ENCODE measurements at places on chromosomes 16 and 17.

GRCh38 chr16:63925221-63925620 is 1196.6 kb downstream of the CDH11 start:
- no peak for DNase-seq

- no peak for DNase-seq
These were observed 76.0 kb downstream of the MARCHF10 start for GRCh38 chr17:62732125-62732524.

DNA sequence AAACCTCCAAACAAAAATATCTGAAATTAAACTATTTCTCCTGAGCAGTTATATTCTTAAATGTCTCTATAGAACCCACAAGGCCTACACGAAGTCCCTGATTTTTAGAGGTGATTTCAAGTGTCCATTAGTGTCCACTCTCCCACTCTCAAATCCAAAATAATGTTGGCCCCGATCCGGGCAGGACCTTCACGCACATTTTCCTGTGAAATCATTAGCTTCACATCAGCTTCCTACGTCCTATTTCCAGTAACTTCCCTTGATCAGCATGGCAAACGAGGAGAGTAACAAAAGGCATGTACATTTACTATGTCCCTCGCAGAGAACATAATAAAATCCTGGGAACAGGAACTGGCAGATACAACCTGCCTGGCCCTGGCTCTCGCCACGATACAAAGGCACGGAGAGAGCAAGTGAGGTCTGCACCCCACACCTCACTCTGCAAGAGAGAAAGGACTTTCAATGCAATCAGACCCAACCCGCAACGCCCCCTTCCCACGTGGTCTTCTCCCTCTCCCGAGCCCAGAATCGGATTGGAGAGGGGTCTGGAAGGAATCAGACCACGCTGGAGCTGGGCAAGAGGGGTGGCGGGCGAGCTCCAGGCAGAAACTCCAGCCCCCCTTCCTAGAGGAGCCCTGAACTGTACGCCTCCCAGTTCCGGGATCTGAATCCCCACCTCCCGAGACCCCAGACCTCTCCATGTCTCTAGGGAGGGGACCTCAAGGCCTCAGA is 17.5 kb upstream of the C17orf78 start:
- no peak for DNase-seq

DNA sequence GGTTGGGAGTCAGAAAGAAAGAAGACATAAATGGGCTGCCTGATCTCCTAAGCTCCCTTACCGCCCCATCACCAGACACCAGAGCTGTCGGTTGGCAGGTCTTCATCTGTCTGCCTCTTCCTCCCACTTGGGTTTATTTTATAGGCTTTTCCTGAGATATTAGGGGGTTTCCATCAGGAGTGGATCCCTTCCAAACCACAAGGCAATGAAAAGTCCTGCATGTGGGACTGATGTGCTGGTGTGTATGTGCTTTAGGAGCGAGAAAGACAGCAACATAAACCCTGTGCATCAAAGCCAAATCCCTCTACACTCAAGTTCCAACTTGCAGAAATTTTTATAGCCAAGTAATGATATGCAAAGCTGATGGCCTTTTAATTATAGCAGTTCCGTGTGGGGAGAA is 389.5 kb downstream of the SLC39A11 start:
- no peak for DNase-seq

- no peak for DNase-seq
These were observed 5.7 kb downstream of the OR4D2 start for GRCh38 chr17:58172369-58173071.

DNA sequence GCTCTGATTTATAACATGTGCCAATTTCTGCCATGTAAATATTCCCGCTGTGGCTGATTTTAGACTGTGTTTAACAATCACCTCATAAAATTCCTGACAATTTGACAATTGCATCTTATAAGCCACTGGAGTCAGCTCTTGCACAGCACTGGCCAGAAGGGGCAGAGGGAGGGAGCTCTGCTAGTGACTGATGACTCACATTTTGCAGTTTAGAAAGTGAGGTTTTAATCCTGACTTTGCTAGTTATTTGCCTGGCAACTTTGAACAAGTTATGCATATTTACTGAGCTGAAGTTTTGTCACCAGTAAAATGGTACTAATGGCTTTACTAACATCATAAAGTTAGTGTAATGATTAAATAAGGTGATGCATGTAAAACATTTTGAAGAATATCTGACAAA is 452.3 kb downstream of the CNTNAP4 start:
- no peak for DNase-seq

DNA sequence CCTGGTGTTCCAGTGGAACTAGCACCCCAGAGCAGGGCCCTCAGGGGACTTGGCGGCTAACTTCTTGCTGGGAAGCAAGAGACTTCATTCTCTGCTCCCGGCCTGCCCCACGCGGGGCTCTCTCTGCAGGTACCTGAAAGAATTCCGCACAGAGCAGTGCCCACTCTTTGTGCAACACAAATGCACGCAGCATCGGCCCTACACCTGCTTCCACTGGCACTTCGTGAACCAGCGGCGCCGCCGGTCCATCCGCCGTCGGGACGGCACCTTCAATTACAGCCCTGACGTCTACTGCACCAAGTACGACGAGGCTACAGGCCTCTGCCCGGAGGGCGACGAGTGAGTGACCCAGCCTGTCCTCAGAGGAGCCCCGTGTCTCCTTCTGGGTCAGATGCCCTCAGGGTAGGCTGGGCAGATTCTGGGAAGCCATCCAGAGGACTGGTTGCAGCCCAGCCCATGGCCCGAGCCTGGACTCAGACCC is 25.1 kb downstream of the UNK start:
- no peak for DNase-seq

GRCh38 chr16:66695935-66696668 is 441 bp downstream of the CMTM4 start:
- DNase-seq, result no peak

GRCh38 chr17:6079155-6079888 is 9.1 kb downstream of the WSCD1 start:
- DNase-seq, result no peak

DNA sequence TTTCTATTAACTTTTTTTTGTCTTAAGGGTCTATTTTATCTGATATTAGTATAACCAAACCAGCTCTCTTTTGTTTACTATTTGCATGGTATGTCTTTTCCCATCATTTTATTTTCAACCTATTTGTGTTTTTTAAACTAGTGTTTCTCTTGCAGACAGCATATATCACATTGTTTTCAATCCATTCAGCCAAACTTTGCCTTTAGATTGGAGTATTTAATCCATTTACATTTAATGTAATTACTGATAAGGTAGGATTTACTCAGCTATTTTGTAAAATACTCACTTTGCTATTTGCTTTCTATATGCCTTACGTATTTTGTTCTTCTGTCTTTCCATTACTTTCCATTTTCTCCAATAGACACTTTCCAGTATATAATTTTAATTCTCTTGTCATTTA is 108.0 kb upstream of the NACA2 start:
- DNase-seq, result no peak

DNA sequence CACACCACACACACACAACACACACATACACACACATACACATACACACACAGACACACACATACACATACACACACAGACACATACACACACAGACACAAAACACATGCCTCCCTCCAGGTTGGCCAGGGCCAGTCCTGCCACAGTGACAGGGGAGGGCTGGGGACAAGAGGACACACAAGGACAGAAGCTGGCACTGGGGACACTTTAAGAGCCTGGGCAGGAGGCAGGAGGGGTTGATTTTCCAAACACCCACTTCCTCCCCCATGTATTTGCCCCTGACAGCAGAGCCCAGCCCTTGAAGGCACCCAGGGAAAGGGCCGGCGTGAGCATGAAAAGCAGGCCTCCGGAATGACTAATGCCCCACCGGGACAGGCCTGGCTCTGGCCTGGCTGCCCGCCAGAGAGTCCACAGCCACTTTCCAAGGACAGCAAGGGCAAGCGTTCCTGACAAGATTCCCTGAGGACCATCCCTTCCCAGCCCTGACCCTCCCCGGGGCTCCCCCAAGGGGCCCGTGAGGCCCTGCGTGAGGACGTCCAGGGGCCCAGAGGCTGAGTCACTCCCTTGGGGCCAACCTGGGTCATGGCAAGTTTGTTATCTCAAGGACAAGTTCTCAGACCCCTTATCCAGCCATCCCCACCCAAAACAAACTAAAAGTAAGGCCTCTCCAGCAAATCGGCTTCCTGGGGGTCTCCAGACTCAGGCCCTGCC is 235.6 kb downstream of the ZNF423 start:
- DNase-seq, result no peak

DNA sequence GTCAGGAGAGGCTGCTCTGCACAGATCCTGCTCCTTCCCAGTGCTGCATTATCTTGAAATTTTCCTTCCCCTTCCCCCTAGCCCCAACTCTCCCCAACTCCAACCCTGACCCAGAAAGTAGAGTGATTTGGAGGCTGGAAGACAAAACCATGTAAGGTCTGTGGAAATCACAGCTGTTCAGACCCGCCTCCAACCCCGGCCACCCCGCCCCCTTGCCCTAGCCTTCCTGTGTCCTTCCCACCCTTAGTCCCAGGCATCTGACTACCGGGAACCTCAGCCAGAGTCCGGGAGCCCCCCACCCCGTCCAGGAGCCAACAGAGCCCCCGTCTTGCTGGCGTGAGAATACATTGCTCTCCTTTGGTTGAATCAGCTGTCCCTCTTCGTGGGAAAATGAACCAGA is at the start of gene AOC3:
Gene AOC3 (plus strand): TSS at position 246 of the 400 bp plus-strand sequence. CDS start 145 bp downstream, at position 391.
- DNase-seq, result no peak

- DNase-seq, result peak; percentile 80
These were observed 19.3 kb upstream of the ADGRG3 start for GRCh38 chr16:57648581-57649442.

GRCh38 chr17:17030515-17031211 is 11.6 kb upstream of the MPRIP start:
- no peak for DNase-seq

GRCh38 chr17:64950871-64951270 is 31.6 kb upstream of the LRRC37A3 start:
- no peak for DNase-seq

DNA sequence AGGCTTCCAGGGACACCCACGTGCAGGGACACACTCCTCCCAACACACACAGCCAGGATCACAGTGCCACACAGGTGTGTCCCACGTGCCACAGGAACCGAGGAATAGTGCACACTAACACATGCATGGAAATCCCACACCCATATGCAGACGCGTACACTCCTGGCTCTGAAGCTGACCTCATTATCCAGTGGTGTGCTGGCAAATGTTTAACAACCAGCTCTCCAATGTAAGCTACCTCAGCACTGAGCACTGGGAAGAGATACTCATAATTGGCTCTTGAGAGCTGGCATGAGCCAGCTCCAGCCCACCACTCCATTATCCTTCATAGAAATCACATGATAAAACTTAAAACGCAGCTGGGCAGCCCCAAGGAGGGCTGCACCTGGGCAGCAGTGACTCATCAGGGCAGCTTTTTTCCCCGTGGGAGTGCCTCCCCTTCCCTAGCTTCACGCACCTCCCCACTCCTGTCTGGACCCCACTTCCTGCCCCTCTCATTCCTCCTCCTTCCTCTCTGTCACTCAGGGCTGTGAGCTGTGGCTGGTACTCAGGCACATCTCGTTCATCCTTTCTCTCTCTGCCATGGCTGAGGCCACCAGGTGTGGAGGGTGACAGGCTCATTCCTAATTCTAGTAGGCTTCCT is 14.9 kb upstream of the TBX21 start:
- no peak for DNase-seq

GRCh38 chr16:8481810-8482209 is 108.5 kb downstream of the TMEM114 start:
- no peak for DNase-seq

- DNase-seq, result no peak
These were observed 14.4 kb upstream of the EEF2K start for GRCh38 chr16:22191532-22192260.

DNA sequence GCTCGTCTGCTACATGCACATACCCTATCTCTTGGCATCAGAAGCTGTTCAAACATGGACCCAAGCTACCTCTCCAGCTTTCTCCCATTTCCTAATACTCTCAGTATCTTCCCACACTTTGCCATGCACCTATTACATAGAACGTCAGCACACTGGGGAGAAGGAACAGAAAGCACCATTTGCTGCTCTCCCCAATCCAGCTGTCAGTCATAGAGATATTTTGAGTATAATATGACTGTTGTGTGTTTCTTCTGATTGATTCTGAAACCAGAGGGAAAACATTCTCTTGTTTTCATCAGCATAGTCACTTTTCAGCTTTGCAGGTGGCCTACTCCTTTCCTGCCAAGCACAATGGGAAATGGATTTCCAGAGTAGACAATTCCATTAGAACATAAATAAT is 107.1 kb downstream of the ADAMTS18 start:
- no peak for DNase-seq

GRCh38 chr16:389352-389751 is 7.6 kb upstream of the PGAP6 start:
- no peak for DNase-seq

DNA sequence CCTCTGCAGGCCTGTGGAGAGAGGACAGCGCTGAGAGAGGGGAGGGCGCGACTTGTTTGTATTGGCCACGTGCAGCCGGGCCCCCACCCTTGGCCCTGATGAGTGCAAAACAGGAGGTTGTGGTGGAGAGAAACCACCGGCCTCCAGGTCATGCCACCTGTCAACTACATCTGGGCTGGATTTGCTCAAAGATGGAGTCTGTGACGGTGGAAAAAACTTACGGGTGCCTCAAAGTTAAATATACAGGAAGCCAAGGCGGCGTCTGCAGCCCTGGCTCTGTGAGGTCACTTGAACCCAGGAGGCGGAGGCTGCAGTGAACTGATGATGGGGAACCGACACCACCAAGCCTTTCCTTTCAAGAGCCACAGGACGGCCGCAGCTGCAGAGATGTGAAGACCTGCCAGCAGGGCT is 15.7 kb downstream of the C16orf74 start:
- DNase-seq, result peak; percentile 9

- no peak for DNase-seq
These were observed 45.6 kb upstream of the LCMT1 start for GRCh38 chr16:25065899-25066298.

- no peak for DNase-seq
These were observed 148.2 kb downstream of the SNX29 start for GRCh38 chr16:12124742-12125141.

GRCh38 chr17:82300707-82301270 is 16.6 kb downstream of the CD7 start:
- DNase-seq, result peak; percentile 56

DNA sequence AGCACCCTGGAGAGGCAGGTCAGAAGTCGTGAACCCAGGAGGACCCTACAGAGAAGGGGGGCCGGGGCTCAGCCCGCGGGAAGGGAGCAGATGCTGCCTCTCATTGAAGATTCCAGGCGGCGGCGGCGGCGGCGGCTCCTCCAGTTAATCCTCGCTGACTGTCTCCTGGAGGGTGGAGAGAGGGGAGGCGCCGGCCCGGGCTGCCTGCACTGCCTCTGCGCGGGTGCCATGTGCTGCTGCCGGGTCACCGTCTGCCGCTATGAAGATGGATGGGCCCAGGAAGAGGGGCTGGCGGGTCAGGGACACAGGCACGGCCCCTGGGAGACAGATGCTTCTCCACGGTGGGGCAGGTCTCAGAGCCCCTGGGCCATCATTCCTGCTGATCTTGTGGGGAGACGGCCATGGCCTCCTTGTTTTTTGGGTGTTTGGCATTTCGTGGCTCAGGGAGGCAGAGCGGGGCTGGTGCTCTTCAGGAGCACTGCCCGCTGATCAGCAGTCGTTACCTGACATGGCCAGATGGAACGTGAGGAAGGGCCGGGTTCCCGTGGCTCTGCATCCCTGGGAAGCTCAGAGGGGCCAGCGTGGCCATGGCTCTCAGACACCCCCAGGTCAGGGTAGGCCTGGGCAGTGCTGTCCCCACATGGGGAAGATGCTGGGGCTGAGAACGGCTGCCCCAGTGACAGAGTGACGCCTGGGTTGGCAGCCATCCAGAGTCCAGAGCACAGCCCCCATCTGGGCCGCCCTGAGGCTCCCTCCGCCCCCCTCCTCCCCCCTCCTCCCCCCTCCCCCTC is 36.1 kb downstream of the GINS2 start:
- no peak for DNase-seq
